Epithelial cell of prostate (primary cell): ENCODE measurements at places on chromosomes 5 and 9.

DNA sequence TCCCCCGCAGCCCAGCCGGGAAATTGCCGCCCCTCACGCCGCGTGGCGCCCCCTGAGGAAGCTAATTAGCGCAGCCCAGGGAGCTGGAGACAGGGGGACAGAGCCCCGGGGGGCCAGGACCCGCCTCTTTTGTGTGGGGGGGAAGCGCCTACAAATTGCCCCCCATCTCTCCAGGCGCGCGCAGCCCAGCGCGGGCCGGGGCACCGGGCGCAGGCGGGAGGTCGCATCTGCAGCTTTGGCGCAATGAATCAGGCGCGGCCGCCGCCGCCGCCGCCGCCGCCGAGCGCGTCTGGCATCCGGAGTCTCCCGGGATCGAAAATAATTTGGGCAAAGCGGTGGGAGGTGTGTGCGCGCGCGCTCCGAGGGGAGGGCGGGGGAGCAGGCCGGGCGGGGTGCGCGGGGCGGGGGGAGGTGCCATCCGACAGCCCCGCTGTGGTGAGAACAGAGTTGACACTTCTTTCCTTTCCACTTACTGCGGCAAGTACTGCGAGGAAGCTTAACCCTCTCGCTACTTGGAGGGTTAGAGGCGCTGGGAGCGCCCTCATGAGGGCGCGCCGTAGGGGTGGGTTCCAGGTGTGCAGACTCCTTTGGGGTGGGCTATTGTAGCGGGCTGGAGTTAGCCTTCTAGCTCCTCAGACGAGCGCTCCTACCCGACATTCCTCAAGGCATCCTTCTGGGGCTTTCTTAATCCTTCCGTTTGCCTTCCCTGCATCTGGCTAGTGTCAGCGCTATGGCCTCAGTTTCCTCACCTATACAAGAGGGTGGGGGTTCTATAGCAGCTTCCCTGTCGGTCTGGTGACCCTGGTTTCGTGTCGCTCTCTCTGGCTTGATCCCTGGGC lies 63.1 kb downstream of the CXXC5 start:
- no peak for DNase-seq

- DNase-seq: no peak
Measured at GRCh38 chr9:32677931-32678330, 42.5 kb upstream of the TAF1L start.

DNA sequence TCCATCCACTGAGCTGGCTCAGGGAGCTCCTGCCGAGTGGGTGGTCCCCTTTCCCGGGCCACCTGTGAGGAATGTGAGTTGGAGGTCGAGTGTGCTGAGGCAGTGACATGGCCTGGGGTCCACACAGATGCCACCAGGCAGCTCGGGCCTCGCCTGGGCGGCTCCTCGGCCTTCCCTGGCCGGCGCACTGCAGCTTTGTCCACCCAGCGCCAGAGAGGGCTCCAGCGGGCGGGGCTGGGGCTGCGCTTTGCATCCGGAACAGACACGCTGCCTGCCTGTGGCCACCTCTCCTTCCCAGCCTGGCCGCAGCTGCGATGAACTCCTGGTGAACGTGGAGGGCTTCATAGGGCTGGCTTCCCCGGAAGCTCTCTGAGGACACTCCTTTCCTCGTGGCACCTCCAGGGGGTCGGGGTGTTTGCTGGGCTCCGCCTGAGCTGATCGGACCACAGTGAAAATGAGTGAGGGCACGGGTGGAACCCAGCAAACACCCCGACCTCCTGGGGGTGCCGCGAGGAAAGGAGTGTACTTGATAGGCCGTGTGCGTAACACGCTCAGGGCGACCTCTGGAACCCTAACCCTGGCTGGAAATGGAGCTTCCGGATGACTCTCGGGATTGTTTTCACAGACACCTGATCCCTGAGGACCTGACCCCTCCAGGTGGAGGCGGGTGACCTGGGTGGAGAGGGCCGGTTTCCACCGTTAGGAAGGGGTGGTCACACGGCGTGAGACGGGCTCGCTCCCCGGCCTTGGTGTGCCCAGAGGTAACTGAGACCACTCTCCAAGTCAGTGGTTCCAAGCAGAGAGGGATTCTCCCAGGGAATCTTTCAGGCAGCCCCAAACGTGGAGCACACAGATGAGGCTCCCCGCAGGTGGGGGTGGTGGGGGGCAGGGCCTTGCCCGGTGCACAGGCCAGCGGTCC lies 31.8 kb upstream of the RXRA start:
- DNase-seq: no peak

- DNase-seq: no peak
Measured at GRCh38 chr9:82149501-82149946, 161.0 kb downstream of the SPATA31D1 start.

- no peak for DNase-seq
Measured at GRCh38 chr9:136762221-136762691, 2.1 kb downstream of the LCN15 start.
